Stimulated activated CD4-positive, alpha-beta T cell treated with anti-CD3 and anti-CD28 coated beads, Interleukin-1b, Interleukin-23, amount 100 ng/mL, for 1 hour (primary cell): ENCODE measurements at places on chromosomes 12 and 14.

- no peak for DNase-seq
These were observed at the start of gene NEUROD4 for GRCh38 chr12:55019784-55020183. Gene NEUROD4 (plus strand): TSS chr12:55019974. CDS start chr12:55026440, 6,466 bp downstream.

GRCh38 chr12:120132054-120132836 lies 15.7 kb upstream of the RAB35 start:
- no peak for DNase-seq

- no peak for DNase-seq
These were observed 64.0 kb downstream of the OSBPL8 start for GRCh38 chr12:76495556-76495955.

DNA sequence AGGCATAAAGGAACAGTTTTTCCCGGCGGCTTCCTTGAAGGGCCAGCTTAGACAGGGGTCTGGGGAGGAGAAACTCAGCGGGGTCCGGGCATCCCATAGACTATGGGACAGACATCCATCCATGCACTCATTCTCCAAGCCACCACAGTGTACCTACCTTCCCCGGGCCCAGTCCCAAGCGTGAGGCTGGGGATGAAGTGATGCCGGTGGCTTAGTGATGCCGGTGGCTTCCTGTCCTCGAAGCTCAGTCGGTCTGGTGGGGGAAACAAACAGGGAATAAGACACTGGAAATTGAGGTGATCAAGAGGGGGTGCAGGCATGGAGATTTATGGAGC lies 421 bp downstream of the RTL1 start:
- DNase-seq, result no peak

- no peak for DNase-seq
These were observed 153.2 kb upstream of the ALG10B start for GRCh38 chr12:38163442-38163801.

DNA sequence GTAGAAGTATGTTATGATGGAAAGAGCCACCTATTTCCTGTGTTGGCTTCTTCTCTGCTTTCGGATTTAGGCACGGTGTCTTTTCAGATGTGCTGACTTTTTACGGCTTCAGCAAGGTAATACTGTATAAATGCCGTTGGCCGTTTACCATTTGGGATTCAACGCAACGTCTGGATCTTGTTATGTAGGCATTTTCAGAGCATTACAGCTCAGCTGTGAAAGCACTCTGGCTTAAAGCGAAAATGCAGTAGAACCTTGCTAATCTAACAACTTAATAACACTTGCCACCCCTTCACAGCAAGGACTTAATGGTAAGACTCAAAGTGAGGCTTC lies 229.9 kb downstream of the EFCAB11 start:
- no peak for DNase-seq

GRCh38 chr14:51463461-51463860 lies 188.2 kb upstream of the FRMD6 start:
- no peak for DNase-seq

DNA sequence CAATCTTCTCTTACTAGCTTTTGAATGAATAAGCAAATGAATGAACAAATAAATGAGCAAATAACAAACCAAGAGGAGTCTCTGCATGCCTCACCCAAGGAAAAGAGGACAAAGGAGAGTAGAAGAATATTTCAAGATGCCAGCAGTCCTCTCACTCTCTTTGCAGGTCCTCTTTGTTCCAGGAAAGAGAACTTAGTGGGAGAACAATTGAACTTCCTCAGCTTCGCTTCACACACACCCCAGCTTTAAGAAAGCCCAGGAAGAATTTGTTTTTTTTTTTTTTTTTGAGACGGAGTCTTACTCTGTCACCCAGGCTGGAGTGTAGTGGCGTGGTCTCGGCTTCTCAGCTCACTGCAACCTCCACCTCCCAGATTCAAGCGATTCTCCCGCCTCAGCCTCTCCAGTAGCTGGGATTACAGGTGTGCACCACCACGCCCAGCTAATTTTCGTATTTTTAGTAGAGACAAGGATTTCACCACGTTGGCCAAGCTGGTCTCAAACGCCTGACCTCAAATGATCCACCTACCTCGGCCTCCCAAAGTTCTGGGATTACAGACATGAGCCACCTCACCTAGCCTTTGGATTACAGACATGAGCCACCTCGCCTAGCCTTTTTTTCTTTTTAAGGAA lies 20.4 kb downstream of the KRT18 start:
- DNase-seq, result no peak

DNA sequence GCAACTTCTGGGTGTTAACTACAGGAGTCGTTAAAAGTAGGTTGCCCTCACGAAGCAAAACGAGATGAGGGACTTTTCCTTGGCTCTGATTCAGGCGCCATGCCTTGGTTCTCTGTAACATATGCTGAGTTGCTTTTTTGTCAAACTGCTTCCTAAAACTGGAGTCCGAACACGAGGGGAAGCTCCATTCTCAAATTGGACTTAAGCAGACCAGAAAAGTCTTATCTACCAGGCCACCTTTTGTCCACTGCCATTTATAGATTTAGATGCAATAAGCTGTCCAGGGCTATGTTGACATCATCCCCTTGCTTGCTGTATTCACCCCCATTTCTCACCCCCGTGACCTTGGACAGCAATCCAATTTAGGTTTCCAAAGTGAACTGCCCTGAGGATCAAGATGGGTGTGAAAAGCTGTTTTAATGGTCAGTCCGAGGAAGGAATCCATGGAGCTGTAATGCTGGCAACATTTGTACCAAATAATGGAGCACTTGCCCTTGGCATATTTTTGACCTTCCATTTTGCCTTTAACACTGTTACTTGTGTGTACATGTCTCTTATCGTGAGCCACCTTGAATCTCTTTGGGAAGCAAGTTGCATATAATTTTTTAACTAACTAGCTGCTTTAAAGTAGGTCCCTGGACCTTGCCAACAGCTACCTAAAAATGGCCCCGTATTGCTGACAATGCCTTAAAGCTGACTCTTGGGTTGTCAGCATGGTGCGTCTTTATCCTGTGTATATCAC lies 298.1 kb downstream of the EGLN3 start:
- no peak for DNase-seq

- DNase-seq, result no peak
These were observed 66.0 kb downstream of the DENND5B start for GRCh38 chr12:31524791-31525495.
